NCI-H2081 treated with DMSO at 0.1 percent for 48 hours (cell line): ENCODE measurements at places on chromosomes 16 and 17.

GRCh38 chr16:27426423-27427408 is 24.7 kb downstream of the IL21R start:
- no peak for DNase-seq

DNA sequence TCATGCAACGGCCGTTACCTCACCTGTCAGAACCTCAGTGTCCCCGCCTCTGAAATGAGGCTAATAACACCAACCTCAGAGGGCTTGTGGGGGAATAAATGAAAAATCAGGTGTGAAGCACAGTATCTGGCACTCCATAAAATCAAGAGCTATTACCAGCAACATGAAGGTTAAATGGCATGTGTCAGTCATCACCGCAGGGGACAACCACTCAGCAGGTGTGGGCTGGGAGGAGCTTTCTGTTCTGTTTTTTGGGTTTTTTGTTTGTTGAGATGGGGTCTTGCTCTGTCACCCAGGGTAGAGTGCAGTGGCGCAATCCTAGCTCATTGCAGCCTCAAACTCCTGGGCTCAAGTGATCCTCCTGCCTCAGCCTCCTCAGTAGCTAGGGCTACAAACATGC is 16.8 kb upstream of the KRT19 start:
- no peak for DNase-seq

DNA sequence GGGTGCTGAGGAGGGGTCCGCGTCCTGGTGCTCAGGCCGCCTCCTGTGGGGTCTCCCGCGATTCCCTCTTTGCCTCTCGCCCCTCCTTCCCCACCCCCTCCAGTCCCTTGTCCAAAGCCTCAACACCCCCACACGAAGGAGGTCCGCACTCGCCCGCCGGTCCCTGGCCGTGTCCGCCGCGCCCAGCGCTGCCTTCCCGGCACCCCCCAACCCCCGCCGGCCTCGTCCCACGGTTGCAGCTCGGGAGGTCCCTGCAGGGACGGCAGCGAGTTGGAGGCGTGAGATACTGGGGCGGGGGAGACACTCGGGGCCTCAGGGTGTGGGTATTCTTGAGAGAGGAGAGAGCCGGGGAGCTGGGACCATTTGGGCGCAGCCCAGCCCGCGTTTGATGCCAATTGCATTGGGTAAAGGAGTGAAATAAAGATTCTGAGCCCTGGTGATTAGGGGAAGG is 468 bp downstream of the FLYWCH2 start:
- DNase-seq: no peak

GRCh38 chr17:81212365-81212764 is 10.4 kb downstream of the CEP131 start:
- DNase-seq: no peak

DNA sequence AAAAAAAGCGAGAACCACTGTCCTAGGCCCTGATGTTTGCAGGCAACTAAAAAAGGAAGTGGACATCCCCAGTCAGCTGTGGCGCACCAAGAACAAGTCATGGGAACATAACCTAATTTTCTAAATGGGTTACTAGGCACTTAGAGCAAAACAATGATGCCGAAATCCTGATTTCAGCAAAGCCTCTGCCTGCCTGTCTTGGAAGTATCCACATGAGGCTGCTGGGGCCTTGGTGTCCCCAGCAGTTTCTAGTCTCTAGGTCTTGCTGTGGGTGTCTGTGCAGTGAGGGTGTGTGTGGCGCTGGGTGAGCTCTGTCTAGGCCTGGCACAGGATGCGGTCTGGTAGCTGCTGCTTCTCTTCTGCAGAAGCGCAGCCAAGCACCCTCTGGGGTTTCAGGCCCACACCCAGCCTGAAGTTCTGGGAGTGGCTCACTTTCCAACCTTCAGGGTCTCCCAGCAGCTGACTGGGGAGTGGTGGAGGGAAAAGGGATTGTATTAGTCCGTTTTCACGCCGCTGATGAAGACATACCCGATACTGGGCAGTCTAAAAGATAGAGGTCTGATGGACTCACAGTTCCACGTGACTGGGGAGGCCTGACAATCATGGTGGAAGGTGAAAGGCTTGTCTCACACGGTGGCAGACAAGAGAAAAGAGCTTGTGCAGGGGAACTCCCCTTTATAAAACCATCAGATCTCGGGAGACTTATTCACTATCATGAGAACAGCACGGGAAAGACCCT is 21.1 kb downstream of the STH start:
- no peak for DNase-seq

DNA sequence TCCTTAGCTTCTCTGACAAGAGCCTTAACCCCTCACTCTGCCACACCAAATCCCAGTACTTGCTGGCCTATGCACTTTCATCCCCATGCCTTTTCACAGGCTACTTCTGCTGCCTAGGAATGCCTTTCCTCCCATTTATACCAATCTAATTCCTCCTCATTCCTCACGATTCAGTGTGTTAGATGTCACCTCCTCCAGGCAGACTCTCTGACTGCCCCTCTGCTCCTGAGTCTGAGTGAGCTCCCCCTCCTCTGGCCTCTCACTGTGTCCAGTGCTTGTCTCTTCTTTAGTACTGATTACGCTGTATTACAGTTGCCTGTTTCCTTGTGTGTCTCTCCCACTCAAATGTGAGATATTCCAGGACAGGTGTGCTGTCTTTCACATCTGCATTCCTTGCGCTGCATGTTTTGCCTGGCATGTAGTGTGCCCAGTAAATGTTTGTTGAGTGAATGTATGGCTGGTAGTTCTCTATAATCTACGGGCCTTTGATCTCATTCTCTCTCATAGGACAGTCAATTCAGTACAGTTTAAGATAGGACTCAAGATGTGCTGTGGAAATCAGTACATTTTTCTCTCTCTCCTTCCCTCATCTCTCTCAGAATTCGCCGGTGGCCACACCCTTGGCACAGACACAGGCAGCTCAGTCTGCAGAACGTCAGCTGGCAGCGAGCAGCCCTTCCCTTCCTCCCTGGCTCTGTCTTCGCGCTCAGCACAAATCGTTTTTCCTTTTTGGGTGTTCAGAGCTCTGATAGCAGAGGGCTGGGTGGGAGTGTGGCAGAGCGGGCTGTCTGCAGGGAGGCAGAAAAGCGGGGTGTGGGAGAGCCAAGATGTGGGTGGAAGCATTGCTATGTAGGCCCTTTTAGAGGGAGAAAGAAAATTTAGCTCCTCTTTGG is 18.5 kb downstream of the ARL4D start:
- DNase-seq: no peak

- DNase-seq: no peak
Measured at GRCh38 chr17:56319531-56319930, 166.3 kb downstream of the ANKFN1 start.

DNA sequence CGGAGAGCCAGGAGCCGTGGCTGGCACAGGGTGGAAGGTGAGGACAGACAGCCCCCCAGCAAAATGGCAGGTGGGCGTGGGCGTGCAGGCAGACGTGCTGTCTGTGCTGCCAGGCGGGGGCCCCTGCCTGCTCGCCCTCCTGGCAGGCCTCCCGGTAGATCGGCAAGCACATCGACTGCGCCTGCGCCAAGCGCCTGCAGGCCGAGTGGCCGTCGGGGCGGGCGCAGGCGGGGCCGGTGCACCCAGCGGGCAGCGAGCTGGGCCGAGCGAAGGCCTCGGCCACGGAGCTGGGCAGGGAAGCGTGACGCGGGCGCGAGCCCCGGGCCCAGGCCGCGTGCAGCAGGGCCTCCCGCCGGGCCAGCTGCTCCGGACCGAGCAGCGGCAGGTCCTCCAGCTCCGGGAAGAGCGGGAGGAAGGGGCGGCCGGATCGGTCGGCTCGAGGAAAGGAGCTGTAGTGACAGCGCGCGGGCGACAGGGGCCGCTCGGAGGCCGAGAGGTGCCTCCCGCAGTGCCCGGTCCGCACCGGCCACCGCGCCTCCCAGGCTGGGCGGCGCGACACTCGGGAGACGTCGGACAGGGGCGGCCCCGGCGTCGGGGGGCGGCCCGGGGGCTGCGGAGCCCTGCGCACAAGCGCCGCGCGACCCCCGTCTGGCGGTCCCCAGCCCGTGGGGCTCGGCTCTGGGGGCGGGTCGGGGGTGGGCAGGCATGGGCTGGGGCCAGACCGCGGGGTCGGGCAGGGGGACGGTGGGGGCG is 16.9 kb downstream of the GRIN2C start:
- DNase-seq: no peak

GRCh38 chr17:63478814-63479494 is 2.1 kb downstream of the ACE start:
- DNase-seq: no peak

- peak; percentile 54 for DNase-seq
Measured at GRCh38 chr17:37710344-37710886, 34.4 kb downstream of the HNF1B start.

- no peak for DNase-seq
Measured at GRCh38 chr17:73921306-73921705, 277.1 kb upstream of the SDK2 start.

DNA sequence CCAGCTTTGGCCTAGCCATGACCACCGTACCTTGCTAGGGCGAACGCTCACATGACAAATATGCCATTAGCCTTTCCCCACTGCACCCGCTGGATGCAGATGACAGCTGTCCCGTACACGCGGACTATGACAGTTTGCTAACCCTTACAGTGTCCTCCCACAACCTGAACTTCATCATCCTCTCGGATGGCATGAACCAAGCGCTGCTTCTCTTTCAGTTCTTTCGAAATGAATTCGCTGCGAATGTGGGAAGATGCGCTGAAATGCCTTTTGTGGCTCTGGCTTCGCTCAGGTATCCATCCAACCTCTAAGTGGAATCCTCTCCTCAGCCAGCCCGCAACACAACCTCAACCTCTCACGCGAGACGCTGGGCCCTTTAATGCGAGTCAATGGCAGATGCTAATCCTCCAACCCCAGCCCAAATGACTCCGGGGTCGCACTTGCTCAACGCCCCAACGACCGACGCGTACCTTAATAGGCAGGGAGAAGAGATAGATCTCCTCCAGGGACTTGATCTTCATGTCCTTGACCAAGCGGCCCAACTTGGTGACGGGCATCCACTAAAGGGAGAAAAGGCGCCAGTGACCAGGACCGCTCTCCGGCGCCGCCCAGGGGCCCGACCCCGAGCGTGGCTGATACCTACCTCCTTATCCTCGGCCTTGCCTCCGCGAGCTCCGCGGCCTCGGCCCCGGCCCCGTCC is 670 bp downstream of the RPS2 start:
- DNase-seq: no peak

DNA sequence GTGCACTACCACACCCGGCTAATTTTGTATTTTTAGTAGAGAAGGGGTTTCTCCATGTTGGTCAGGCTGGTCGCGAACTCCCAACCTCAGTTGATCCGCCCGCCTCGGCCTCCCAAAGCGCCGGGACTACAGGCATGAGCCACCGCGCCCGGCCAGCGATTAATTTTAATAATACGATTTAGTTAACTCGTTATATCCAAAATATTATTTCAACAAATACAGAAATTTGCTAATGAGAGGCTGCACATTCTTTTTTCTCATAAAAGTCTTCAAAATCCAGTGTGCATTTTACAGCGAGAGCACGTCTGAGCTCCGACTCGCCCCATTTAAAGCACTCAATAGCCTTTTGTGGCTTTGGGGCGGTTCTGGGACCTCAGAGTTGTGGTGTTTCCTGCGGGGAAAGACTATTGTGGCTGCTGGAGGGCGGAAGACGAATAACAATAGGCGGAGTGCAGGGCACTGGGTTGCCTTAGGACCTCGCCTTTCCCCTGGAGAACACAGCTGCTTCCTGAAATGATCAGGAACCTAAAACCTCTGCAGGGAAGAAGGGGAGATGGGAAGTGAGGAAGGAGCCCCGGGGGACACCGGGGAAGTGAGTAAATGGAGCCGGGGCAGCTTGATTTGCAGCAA is 2.9 kb upstream of the ZSCAN10 start:
- no peak for DNase-seq

DNA sequence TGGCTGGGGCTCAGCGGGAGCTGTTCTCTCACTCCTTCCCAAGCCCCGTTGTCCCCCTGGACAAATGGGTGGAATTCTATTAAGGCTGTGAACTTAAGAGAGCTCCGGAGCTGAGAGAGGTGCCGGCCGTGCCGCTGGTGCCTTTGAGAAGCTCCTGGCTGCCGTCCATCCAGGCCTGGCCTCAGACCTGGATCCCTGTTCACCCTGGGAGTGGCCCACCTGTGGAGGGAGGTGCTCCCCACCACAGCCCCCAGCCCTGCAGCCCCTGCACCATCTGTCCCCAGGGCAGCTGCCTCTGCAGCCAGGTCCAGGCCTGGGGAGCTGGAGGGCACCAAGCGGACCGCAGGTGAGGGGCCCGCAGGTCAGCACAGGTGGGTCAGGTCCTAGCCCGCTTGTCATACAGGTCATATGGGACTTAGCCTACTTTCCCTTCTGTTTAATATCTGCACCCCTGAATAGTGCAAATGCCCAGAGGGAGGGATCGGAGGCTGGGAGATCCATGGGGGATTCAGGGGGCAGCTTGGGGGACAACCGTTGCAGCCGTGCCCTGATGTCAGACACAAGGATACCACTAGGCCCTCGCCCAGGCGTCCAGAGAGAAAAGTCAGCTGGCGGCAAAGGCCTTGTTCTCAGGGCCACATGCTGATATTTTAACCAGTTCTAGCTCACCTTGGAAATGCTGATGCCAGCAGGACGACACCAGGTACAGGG is 15.2 kb upstream of the METRNL start:
- DNase-seq: no peak

GRCh38 chr17:11900041-11900476 is 97.2 kb downstream of the ZNF18 start:
- DNase-seq: no peak

GRCh38 chr17:73346501-73347162 is 34.8 kb upstream of the CDC42EP4 start:
- no peak for DNase-seq

GRCh38 chr16:76226011-76226410 is 51.2 kb upstream of the CNTNAP4 start:
- no peak for DNase-seq

- DNase-seq: no peak
Measured at GRCh38 chr16:30444231-30445148, 1.2 kb downstream of the SEPHS2 start.

- no peak for DNase-seq
Measured at GRCh38 chr17:75548813-75549212, 23.3 kb downstream of the LLGL2 start.

DNA sequence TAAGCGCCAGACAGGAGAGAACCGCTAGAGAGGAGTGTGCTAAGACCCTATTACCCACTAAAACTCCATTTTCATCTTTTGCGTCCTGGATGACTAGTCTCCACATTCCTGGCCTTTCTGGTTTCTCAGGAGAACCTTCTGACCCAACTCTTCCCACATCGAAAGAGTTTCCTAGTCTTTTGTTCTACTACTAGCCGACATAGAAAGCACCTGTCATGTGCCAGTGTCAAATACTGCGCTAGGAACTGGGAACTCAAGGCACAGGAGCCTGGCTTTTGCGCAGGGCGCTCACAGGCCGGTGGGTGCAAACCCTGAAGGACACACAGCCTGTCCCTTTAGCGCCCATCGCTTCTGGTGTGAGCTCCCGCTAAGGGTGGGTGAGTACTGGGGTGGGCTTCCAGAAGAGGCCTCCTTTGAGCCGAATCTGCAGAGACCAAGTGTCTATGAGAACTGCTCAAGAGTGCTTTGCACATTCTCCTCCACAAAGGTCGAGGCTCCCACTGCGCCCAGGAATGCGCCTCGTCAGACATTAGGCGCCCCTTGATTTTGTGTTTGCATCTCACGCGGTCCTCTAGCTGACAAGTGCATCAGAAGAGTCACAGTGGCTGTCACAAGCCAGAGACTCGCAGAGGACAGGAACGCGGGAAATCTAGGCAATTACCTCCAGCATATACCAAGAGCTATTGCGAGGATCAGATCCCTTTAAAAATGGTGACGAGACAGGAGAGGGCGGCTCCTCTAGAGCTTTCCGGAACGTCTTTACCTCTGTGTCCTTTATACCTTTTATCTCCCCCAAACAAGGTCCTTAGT is 2.0 kb upstream of the PSMB3 start:
- DNase-seq: no peak
